ENCODE measurements at places on chromosomes 6 and 20.
A peak's percentile ranks its signal among the peaks of the same experiment; 100 is the strongest.

- no peak for DNase-seq
Measured at GRCh38 chr6:74973591-74973990, 232.3 kb downstream of the COL12A1 start.

DNA sequence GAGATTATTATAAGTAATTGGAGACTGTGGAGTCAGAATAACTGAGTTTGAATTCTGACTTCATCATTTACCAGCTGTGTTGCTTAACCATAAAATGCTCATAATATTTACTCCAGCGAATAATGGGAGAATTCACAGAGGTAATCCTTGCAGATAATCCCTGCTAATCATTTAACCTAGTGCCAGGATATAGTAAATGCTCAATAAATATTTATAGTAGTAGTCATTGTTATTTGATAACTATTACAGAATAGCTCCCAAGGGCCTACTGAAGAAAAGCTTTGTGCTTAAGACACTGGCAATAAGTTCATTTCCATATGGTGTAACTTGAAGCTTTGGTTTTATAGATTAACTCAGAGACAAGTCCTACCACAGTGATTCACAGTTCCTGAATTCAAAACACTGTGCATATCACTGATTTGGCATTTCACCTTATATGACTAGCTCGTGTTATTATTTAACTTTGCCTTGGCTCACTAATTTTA lies 208.8 kb upstream of the PLCB4 start:
- no peak for DNase-seq

DNA sequence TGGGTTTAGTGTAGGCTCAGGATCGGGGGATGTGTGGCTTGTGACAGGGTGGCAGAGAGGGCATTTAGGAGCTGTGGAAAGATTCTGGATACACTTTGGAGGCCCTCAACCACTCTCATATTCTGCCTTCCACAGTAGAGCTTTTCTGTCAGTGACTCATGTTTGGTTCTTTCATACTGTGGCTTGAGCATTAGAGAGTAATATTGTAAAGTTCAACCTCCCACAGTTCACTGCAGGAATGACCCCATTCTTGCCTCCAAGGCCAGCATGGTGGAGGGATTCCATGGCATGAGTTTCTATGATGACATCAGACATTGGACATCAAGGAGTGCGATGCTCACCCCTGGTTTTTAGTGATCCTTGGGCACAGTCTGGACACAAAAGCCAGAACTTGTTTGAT lies 50.9 kb downstream of the DTD1 start:
- DNase-seq = no peak

DNA sequence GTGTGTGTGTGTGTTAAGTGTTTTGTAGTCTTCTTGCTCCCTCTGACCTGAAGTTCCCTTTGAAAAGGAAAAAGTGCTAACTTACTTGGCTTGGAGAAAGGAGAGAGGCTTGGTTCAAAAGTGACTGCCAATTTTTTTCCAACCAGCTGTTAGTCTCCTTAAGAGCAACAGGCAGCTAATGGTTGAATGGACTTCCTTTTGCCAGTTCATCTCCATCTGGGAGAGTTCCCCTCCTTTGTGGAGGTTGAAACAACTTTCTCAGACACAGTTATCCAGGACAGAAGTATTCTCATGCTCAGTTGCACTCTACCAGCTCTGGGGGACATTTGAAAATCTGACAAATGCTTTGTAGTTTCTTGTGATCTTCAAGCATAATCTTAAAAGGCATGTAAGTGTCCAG lies 4.5 kb downstream of the RIPOR2 start:
- no peak for DNase-seq

DNA sequence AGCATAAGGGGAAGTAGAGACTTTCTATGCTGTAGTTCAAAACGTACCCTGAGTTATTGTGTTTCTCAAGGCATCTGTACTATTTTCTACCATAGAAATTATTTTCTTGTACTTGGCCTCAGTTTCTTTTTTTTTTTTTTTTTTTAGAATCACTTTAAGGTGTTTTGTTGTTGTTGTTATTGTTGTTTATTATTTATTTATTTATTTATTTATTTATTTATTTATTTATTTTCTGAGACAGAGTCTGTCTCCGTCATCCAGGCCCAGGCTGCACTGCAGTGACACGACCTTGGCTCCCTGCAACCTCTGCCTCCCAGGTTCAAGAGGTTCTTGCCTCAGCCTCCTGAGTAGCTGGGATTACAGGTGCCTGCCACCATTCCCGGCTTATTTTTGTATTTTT lies 179.1 kb downstream of the GRIK2 start:
- no peak for DNase-seq

GRCh38 chr6:28867086-28867409 lies 56.7 kb downstream of the TRIM27 start:
- no peak for DNase-seq

DNA sequence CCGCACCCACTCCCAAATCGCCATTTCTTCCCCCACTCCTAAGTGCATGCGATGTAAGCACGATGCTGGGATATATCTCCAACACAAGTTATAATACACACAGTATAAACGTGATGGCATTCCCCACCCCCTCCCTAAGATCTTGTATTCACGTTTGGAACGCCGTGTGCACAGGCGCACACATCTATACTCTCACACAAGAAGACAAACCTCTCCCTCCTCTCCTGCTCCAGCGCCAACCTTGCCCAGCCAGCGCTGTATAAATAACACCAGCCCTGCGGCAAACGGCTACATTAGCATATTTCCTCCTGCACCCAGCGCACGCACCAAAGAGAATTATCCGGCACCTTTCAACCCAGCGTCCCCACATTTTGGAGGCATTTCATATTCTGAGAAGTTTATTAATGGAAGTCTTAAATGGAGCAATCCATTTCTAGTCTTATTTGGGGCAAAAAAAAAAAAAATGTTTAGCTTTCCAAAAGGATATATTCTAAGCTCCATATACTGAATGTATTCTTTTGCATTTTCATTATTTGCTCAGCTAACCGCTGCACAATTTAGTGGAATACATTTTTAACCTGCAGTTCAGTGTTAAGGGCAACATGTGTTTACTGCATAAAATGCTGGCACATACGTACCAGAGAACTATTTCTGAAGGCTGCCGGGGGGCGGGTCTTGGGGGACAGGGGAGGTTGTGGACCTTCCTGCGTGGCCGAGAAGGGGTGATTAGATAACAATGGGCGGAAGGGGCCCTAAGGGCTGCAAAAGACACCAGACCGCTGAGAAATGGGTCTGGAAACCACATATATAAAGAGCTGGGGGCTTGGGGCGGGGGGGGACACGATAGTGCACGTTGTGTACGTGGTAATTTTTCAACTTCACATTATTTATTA lies 1.1 kb upstream of the SLC22A23 start:
- peak; percentile 57 for DNase-seq

- DNase-seq = no peak
Measured at GRCh38 chr6:84455511-84456029, 228.1 kb upstream of the CEP162 start.

GRCh38 chr20:31663838-31664695 lies 26.4 kb downstream of the COX4I2 start:
- no peak for DNase-seq

GRCh38 chr6:133779916-133780695 lies 108.8 kb upstream of the TCF21 start:
- no peak for DNase-seq

DNA sequence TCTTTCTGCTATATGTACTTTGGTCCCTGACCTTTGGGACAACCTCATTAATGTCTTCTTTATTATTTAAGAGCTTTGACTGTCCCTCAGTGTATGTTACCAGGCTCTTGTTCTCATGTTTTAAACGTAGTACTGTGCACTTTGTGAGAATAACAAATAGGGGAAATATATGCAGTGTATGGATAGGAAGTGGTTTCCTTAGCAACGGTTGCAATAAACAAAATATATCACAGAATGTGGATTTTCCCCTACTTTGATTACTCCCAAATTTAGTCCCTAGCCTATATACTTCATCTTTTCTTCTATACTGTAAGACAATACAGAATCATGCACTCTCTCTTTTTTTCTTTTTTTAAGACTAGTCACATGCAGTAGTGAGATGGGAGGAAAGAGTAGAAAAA lies 123.8 kb upstream of the AKIRIN2 start:
- DNase-seq = no peak

DNA sequence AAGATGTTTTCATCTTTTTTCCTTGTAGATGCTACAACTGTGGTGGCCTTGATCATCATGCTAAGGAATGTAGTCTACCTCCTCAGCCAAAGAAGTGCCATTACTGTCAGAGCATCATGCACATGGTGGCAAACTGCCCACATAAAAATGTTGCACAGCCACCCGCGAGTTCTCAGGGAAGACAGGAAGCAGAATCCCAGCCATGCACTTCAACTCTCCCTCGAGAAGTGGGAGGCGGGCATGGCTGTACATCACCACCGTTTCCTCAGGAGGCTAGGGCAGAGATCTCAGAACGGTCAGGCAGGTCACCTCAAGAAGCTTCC lies 101.5 kb downstream of the POPDC3 start:
- DNase-seq = no peak

GRCh38 chr20:8633366-8633765 lies 435.5 kb upstream of the PLCB4 start:
- no peak for DNase-seq

GRCh38 chr6:82410151-82410648 lies 46.6 kb downstream of the TPBG start:
- DNase-seq = no peak

DNA sequence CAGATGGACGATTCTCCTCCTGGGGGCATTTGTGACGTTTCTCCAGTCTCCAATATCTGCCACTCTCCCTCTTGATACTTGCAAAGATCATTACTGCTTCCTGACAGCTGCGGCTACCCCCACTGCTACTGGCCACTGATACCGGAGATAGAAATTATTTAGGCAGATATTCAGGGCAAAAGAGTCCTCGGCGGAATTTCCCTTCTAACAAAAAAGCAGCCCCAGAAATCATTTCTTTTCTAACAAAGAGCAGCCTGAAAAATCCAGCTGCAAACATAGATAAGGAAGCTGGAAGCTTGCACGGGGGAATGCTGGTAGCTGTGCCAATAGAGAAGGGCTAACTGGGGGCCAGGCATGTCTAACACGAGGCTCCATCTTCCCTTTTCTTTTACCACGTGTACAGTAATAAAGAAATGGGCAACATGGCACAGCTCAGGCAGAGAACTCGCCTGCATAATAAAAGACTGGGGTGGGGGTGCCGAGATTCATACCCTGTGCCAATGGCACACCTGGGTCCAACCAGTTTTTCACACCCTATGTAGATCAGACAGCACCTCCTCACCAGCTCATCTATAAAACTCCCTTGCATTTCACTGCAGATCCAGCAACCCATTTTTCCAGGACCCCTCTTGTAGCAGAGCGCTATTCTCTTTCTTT lies 6.1 kb downstream of the TP53RK start:
- no peak for DNase-seq

DNA sequence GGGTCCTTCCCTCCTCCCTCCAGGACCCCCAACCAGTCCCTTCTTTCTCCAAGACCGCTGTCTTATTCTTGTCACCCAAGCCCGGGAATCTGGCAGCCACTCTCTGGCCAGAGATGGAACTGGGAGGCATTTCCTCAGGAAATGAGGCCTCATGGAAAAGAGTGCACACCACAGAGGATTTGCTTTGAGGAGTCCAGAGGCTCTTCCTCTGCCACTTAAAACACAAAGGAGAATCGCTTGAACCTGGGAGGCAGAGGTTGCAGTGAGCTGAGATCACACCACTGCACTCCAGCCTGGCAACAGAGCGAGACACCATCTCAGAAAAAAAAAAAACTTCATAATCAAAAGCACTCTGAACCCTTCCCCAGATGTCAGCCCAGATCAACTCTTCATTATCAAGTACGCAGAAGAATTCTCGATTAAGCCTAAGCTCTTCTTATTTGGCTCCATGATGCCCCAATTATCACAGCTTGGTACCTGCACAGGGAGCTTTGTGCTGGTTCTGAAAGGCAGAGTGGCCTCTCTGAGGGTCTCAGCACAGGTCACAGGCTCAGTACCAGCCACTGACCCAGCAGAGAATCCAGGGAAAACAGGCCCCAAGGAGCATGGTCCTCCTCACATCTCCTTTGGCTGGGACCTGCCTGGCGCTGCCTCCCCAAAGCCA lies 82.9 kb upstream of the MAFB start:
- no peak for DNase-seq

DNA sequence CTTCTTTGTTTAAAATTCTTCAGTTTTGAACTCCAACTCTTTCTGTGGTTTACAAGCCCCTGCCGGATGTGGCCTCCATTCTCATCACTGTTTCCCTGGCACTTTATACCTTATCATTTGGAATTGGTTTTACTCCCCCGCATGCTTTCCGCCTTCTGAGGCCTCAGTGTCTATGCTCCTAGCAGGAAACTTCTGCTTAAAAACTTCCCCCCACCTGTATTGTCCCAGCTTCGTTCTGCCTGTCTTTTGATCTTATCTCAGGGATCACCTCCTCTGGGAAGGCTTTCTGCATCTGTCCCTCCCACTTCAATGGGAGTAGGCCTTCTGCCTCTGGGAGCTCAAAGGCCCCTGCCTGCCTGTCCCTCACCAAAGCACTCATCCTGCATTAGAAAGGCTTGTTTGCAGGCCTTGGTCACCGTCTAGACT lies 3.4 kb upstream of the ANGPT4 start:
- no peak for DNase-seq

- DNase-seq = no peak
Measured at GRCh38 chr6:53290537-53291510, 57.9 kb downstream of the ELOVL5 start.

GRCh38 chr6:107578642-107579341 lies 88.9 kb downstream of the SOBP start:
- no peak for DNase-seq

All from left ventricle myocardium superior (tissue), 1 donor.